T-cell (primary cell): ENCODE measurements at places on chromosomes 12 and 14.
A peak's percentile ranks its signal among the peaks of the same experiment; 100 is the strongest.

- no peak for DNase-seq
Measured at GRCh38 chr14:51816031-51816430, 44.4 kb upstream of the GNG2 start.

DNA sequence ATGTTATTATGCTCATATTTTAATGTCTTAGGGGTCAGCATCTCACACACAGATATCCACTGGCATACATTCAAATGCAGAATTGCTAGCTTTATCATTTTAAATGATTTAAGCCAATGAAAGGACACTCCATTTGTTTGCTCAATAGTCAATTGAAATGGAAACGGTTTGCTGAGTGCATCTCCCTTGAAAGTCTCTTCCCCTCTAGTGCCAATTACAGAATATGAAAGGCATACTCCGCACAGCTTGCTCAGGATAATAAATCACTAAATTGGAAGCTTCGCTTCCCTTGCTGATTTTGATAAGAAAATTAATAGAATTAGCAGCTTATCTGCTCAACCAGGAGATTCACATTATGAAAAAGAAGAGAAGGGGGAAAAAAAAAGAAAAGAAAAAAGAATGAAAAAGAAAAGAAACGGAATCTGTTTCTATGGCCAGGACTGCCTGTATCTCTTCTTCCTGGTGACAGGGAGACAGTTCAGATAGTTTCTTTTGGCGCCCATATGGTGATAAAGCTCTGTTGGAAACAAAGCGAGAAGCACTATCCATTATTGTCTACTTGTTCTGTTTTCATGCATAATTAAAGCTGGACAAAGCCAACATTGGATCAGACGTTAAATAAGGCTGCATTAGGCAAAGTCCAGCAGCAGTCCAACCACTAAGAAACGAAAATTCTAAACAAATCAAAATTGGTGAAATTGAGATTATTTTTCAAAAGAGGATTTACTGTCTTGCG lies 225.0 kb downstream of the GXYLT1 start:
- DNase-seq: no peak

- DNase-seq: no peak
Measured at GRCh38 chr12:106672314-106673025, 89.7 kb downstream of the RFX4 start.

DNA sequence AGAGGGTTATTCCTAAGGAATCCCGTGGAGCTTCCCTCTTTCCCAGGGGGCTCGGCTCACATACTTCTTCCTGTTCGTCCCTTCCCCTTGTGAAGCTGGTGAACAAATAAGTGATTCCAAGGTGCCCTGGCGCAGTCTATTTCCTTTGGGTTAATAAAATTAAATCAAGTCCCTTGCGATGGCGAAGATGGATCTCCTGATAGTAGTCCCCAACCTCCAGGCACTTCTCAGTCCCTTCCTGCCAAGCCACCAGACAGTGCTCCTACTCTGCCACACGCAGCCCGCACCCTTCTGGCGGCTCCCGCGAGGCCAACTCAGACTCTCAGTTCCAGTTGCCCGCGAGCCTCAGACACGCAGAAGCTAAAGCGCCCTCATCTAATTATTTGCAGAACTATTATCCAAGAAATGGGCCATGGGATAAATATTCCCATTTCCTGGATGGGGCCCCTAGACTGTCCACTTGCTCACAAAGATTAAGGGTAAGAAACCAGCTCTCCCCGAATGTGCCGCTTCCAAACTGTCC lies 2.4 kb upstream of the SIX6 start:
- no peak for DNase-seq

GRCh38 chr12:75564852-75565251 lies 53.4 kb upstream of the KRR1 start:
- no peak for DNase-seq

DNA sequence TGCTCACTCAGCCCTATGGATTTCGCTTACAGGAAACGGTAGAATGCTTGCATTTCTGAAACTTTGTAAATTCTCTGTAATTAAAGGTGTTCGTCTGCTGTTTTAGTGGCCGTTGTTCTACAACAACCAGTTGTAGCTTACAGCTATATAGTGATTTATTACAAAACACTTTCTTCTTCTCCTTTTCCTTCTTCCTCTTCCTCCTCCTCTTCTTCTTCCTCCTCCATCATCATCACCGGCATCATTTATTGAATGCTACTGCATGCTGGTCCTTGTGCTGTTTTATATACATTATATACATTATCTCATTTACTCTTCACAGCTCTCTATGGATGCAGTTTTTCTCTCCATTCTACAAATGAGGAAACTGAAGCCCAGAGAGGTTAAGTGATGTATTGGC lies 6.4 kb downstream of the ETV6 start:
- no peak for DNase-seq

DNA sequence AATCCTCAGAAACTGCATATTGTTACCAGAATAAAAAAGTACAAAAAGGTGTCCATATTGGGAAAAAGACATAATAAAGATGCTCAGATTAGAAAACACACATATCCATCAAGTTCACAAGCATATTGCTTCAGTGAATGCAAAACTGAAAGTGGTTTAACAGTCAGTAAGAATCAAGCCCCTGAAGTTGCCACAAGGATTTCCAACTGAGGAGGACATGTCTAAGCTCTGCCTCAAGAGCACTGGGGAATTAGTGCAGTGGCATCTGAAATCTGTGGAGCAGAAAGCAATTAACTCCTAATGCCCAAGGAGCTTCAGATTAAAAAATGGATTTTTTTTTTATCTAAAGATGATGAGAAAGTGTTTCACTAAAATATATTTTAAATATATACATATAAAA lies 113.2 kb downstream of the DENND5B start:
- DNase-seq: no peak

- no peak for DNase-seq
Measured at GRCh38 chr14:104586832-104587620, 7.5 kb downstream of the C14orf180 start.

GRCh38 chr12:131379738-131380137 lies 331.2 kb upstream of the SFSWAP start:
- DNase-seq: no peak

DNA sequence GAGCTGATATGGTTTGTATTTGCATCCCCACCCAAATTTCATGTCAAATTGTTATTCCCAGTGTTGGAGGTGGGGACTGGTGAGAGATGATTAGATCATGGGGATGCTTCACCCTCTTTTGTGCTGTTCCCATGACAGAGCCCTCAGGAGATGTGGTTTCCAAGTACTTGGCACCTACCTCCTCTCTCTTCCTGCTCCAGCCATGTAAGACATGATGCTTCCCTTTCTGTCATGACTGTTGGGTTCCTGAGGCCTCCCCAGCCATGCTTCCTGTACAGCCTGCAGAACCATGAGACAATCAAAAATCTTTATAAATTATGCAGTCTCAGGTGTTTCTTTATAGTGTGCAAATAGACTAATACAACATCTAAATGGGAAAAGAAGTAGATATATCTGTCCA lies 754.5 kb downstream of the TMEM121 start:
- no peak for DNase-seq

- DNase-seq: no peak
Measured at GRCh38 chr12:49885118-49885517, 18.6 kb downstream of the FAIM2 start.

- peak; percentile 36 for DNase-seq
Measured at GRCh38 chr12:130031571-130032189, 127.9 kb upstream of the TMEM132D start.

DNA sequence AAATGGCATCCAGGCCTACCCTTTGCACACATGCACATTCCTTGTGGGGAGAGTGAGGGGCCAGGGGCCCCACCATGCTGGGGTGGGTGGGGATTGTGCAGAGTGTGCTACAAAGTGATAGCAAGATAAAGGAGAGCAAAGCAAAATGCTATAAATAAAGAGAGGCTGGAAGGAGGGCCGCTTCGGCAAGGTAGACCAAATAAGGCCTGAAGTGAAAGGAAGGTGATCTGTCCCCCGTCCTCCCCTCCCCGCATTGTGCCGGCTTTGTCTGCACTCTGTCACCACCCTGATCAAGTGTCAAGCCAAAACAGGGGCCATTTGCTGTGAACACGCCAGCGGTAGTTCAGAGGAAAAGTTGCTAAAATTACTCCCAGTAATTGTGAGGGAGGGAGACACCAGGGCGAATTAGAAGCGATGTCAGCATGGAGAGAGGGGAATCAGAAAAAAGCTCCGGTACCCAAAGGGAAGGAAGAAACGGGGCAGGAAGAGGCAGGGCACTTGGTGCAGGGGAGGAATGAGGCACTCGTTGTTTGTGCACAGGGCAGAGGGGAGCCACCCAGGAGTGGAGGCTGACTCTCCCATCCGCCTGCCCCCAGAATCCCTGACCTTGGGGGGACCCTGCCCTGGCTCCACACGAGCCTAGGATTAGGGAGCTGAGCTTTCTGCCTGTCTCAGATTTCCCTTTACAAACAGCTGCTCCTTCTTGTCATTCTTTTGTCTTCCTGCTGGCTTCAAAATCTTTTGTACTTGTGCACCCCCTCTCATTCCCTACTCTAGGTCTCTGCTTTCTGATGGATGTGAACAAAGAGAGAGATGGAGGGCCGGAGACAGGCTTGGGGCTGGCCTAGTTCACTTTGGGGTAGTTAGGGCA lies 2.9 kb upstream of the MYH7 start:
- DNase-seq: no peak

DNA sequence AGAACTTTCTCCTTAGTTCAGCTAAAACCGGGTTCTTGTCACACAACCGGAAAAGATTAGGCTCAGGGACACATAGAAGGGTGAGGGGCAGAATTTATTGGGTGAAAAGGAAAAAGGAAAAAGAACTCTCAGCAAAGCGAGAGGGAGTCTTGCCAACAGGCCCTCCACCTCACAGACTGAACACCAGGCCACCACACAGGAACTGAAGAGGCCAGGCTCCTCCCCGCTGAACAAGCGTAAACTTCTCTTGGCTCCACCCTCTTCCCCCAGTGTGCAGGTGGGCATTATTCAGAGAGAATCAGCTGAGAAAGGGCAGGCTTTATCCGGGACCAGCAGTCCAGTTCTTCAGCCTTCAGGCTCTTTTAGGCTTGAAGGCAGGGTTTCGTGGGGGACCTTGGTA lies 125.6 kb upstream of the FGD4 start:
- DNase-seq: peak; percentile 32

GRCh38 chr12:105616971-105617540 lies 286.6 kb downstream of the C12orf75 start:
- no peak for DNase-seq

DNA sequence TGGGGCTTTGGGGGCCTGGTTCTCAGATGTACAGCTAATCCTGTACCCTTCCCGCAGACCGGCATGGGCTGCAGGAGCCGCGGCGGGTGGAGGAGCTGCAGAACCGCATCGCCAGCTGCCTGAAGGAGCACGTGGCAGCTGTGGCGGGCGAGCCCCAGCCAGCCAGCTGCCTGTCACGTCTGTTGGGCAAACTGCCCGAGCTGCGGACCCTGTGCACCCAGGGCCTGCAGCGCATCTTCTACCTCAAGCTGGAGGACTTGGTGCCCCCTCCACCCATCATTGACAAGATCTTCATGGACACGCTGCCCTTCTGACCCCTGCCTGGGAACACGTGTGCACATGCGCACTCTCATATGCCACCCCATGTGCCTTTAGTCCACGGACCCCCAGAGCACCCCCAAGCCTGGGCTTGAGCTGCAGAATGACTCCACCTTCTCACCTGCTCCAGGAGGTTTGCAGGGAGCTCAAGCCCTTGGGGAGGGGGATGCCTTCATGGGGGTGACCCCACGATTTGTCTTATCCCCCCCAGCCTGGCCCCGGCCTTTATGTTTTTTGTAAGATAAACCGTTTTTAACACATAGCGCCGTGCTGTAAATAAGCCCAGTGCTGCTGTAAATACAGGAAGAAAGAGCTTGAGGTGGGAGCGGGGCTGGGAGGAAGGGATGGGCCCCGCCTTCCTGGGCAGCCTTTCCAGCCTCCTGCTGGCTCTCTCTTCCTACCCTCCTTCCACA lies 7.6 kb downstream of the NR4A1 start:
- no peak for DNase-seq

- no peak for DNase-seq
Measured at GRCh38 chr12:118714051-118714460, 267.3 kb upstream of the SRRM4 start.

DNA sequence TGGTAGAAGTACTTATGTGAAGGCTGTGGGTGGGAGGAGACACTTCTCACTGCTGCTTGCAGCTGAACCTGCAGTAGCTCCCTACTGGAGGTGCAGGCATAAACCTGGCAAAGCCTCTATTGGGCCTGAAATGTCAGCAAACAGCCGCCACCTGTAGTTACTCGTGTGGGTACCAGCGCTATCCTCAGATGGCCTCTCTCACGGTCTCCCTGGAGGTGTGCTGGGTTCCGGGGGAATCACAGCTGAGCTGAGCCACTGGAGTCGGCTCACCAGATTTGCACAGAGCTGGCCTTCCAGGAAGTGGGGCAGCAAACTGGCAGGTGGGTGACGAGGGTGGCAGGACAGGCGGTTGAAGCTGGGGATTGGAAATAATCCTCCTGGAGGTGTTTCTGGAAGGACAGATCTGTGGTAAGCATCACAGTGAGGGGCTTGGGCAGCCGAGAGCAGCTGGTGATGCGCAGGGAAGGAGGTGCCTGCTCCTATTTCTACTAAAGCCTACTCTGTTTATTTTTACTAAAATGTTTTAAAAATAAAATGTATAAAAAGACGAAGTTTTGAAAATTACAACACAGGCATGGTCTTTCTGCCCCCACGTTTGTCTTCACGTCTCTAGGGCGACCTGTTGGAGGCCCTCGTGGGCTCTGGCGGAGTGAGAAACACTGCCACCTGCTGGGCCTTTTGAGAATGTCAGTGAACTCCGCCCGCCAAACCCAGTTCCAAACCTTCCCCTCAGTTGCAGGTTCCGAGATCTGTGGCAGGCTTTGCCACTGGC lies 67.8 kb upstream of the PLEKHG3 start:
- peak; percentile 60 for DNase-seq

DNA sequence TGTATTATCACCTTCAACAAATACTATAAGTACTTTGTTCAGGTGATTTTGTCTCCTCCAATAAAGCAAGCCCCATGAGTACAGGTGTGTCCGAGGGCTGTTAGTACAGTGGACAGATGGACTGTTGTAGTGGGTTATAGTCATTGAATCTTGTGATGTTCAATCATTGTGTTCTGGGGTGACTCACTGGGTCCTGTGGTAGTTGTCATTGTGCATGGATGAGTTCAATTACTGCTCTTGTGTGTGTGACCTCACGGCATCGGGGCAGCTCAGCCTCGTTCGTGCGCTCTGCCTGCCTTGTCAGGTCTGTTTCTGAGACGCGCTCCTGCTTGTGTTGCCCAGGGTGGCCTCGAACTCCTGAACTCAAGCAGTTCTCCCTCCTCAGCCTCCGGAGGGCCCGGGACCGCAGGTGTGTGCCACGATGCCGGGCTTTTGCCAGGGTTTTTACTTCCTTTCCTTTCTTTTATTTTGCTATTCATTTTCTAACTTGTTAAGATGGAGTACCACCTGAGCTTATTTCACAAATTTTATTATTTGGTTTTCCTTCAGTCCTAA lies 72.2 kb downstream of the DDX51 start:
- DNase-seq: no peak

- DNase-seq: no peak
Measured at GRCh38 chr14:32593290-32593942, 264.3 kb downstream of the AKAP6 start.

DNA sequence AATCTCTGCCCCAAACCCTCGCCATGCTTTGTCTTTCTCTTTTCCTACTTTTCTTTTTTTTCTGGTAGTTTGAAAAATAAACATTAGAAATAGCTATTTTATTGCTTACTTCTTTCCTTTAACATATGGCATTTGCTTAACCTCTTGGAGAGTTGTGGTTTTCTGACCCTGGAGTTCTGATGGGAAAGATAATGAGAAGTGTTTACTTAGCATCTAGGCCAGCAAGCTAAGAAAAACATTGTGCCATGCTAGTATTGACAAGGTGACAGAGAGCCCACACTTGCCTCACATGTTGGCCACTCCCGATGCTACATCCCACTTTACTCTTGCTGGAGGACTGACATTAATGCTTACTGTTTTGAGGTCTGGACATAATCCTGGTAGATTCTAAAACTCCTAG lies 886.2 kb downstream of the DIO2 start:
- no peak for DNase-seq
